ENCODE measurements at places on chromosomes 1 and 21.
A peak's percentile ranks its signal among the peaks of the same experiment; 100 is the strongest.

DNA sequence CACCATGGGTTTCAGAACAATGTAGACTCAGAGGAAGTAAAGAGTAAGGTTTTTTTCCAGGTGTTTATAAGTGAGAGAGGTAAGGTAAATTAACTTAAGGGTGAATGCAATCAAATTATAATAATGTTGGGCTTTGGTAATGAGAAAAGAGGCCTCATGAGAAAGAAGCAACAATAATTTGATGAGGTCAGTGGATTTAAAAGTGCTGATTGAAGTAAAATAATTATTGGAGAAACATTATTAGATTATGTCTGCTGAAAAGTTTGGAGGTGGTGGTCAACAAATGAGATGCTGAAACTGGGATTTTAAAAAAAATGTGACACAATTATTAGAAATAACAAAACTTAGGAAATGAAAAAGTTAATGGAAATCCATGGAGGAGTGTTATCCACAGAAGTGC lies 187.4 kb upstream of the BRINP3 start:
- DNase-seq, result no peak

DNA sequence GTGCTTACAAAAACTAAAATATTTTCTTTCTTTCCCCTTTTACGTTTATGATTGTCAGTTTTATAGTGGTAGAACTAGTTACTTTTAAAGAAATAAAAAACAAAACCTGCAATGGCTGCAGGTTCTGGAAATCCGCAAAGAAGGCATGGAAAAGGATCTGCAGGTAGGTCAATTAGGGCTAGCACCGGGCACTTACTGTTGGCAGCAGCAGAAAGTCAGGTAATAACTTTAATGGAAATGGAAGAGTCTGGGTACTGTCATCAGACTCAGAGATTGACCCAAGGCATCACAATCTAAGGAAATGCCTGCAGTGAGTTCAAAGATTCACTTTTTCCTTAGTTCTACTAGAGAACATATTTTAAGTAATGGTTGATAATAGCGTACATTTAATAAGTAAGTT lies 1136.3 kb upstream of the B3GALT2 start:
- DNase-seq, result no peak

GRCh38 chr1:178651742-178652141 lies 73.3 kb upstream of the RALGPS2 start:
- DNase-seq, result no peak

DNA sequence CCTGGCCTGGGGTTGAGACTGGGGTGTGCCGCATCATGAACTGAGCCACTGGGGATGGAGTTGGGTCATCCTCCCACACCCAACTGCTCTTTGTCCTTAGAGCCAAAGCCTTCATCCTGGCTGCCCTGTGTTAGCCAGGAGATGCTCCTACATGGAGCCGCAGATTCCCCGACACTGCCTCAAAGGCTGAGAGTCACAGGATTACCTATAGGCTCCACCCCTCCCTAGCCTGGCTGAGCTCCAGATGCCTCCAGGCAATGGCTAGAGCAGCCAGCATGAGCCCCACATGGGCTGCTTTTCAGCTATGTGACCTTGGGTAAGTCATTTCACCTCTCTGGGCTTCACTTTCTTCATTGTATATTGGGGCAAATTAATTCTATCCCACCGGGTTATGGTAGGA lies 119.9 kb upstream of the POU3F1 start:
- no peak for DNase-seq

GRCh38 chr1:167128261-167129227 lies 34.7 kb downstream of the STYXL2 start:
- DNase-seq, result no peak

GRCh38 chr1:153384958-153385580 lies 5.8 kb downstream of the S100A8 start:
- DNase-seq, result no peak

DNA sequence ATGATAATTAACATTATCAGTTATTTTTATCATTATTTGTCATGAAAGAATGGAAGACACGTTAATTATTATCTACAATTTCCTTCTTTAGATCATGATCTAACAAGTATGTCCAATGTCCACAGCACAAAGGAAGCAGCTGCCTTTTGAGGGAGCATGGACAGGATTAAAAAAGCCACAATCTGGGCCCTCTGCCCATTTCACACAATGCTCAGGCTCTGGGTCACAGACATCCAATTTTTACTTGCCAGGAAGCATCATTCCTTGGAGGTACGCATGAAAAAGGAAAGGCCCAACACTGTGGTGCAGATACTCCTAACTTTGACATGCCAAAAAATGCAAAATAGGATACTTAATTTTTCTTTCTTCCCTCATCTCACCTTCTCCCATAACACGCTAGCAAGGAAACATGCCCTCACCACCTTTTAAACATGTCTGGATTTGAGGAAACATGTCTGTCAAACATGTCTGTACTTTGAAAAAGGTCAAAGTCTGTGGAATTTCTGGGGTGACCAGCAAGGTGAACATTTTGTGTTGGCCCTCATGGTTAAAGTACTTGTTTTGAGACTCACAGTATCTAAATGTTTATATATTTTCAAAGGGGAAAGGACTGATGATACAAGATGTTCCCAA lies 40.0 kb downstream of the GADD45A start:
- no peak for DNase-seq

GRCh38 chr1:204866051-204866596 lies 4.5 kb upstream of the NFASC start:
- no peak for DNase-seq

- DNase-seq, result peak; percentile 84
These were observed 63.2 kb downstream of the CD247 start for GRCh38 chr1:167454894-167455785.

DNA sequence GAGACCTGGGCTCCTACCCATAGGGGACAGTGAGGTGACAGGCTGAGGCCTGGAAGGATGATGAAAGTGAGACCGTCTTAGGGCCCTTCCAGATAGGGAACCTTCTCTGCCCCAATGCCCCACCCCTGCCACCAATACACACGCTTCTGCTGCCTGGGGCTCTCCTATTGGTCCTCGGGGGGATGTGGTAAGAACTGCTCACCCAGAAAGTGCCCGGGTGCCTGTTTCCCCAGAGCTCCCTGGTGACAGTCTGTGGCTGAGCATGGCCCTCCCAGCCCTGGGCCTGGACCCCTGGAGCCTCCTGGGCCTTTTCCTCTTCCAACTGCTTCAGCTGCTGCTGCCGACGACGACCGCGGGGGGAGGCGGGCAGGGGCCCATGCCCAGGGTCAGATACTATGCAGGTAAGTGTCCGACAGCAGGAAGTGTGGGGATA lies 948 bp downstream of the SEMA4A start:
- no peak for DNase-seq

DNA sequence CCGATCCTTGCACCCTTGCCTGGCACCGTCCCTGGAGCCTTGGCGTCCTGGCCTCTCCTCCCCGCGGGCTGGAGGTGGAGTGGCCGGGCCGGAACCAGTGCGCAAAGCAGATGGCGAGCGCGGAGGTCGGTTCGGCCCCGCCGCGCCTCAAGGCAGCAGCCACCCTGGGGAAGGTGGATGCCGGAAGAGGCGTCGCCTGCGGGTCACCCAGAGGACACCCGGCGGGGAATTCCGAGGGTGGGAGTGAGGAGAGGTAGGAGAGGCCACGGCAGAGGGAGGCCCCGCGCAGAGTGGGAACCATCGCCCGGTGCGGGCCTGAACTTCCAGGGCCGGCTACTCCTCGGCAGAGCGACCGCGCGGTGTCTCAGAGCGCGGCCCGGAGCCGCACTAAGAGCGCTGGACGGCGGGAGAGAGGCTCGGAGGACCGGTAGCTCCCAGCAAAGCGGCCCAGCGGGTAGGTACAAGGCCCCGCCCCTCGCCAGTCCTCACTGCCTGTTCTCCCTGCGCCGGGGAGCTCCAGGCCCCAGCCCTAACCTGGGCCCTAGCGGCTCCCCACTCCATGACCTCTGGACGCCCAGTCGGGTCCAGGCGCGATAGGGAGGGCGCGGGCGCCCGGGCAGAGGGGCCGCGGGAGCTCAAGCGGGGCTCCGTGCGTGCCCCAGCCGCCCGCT lies at the start of gene RNF207:
Gene RNF207 (plus strand): TSS at position 271 of the 671 bp plus-strand sequence. CDS start 417 bp downstream, outside the sequence.
- peak; percentile 73 for DNase-seq

DNA sequence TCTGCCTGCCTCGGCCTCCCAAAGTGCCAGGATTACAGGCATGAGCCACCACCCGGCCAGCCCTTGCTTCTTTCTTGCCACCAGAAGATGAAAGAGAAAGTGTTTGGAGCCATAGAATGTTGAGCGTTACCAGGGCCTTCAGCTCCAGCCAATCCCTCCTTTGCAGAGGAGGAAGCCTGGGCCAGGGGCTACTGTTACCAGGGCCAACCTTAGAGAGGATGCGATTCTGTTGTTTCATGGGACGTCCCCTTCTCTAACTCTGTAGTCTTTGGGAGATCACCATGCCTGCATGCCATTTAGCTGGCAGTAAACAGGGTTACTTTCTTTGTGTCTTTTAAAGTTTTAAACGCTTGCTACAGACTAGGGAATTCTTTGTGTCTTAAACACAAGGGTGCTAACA lies 45.8 kb downstream of the CLDN14 start:
- no peak for DNase-seq

DNA sequence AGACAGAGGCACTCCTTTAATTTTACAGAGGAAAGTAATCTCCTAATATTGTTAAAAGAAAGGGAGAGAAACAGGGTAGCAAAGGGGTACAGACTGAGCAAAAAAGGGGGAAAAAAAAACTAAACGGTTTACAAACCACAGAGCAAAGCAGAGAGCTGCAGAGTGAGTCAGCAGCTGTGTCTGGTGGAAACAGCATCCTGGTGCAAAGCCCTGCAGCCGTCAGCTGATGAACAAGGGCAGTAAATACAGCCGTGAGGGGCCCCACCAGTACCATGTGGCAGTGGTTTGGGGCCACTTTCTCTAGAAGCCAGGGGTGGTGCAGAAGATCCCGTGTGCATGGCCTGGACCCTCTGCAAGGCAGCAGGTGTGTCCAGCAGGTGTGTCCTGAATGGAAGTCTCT lies 111.3 kb downstream of the ERG start:
- DNase-seq, result no peak

GRCh38 chr1:94069919-94070285 lies 51.0 kb downstream of the ABCA4 start:
- no peak for DNase-seq

GRCh38 chr1:224831501-224831900 lies 98.0 kb upstream of the DNAH14 start:
- no peak for DNase-seq

GRCh38 chr1:41499591-41499990 lies 15.1 kb upstream of the EDN2 start:
- DNase-seq, result no peak

GRCh38 chr1:151006327-151007052 lies at the start of gene MINDY1:
Gene MINDY1, minus strand, starts transcription at chr1:151006902. Its CDS starts 4,285 bp downstream, at chr1:151002617.
- peak; percentile 85 for DNase-seq

- no peak for DNase-seq
These were observed 36.5 kb downstream of the GALNT2 start for GRCh38 chr1:230103306-230104173.

Data from ascending aorta (tissue), 2 donors.